Activated naive CD4-positive, alpha-beta T cell treated with Interleukin-2 at 50 U/mL for 16 hours (primary cell): ENCODE measurements at places on chromosomes 16 and 17.

- no peak for DNase-seq
Measured at GRCh38 chr17:58092797-58093385, 9.7 kb downstream of the DYNLL2 start.

- no peak for DNase-seq
Measured at GRCh38 chr16:27214084-27214961, 11.0 kb downstream of the KDM8 start.

DNA sequence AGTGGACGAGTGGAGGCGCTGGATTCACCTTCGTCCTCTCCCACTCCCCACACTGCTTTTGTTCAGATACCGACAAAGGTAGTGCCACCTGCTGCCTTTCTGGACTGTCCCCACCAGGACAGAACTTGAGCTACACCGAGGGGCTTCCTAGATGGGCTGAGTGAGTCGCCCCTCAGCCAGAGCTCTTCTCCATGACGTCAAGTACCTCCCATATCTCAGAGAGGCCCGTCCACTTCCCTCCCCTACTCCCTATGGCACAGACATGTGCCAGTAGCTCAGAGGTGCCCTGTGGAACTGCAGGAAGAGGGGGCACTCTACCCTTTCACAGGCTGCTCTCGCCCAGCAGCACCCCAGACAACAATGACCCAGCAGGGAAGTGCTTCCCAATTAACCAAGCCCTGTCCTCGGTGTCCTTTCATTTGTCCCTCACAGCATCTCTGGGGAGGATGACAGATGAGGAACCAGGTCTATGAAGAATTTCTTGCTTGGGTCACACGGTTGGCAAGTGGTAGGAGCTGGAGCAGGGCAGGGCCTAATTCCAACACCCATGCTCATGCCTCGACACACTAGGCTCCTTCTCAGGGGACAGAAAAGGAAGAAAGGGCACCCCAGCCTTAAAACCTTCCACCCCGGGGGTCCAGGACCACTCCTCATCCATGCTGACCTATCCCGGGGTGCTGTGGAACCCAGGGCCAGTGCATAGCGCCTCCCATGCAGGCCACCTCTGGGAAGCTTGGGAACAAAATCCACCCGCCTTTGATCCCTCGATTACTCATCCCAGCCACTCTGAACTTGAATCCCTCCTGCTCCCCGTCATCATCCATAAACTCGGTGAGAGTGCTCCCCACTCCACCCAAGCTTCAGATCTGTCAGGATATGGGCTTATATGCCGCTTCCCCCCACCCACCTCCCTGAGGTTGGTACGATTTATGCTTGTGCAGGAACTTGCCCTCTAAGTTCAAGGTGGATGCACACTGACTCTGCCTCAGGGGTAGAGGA, 51.7 kb downstream of the WNT3 start:
- no peak for DNase-seq

- no peak for DNase-seq
Measured at GRCh38 chr16:85751698-85752501, 1.0 kb upstream of the C16orf74 start.

DNA sequence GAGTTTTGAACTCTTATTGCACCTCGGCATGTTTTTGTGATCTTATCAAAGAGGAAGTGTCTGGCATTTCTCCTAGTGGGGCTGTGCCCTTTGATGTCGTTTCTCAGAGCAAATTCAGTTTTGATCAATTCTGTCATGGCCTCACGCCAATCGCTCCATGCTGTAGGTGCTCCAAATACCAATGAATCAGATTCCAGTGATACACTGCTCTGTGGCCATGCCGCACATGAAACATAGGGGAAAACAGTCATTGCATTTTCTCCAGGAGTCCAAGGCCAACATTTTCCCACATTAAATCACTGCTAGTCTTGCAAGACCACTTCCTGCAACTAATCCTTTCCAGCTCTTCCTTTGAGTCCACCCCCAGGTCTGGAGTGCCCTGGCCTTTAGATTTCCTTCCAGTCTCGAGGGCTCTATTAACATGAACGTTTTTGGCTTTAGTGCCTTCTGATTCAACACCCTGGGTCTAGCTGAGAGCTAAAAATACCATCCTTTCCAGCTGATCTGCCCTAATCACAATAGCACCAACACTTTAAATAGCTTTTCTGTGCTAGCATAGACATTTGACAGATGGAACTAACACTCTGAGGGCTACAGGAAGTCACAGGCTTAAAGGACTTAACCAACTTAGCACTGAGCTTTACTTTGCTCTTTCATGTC, 18.2 kb upstream of the RASL10B start:
- DNase-seq = no peak

DNA sequence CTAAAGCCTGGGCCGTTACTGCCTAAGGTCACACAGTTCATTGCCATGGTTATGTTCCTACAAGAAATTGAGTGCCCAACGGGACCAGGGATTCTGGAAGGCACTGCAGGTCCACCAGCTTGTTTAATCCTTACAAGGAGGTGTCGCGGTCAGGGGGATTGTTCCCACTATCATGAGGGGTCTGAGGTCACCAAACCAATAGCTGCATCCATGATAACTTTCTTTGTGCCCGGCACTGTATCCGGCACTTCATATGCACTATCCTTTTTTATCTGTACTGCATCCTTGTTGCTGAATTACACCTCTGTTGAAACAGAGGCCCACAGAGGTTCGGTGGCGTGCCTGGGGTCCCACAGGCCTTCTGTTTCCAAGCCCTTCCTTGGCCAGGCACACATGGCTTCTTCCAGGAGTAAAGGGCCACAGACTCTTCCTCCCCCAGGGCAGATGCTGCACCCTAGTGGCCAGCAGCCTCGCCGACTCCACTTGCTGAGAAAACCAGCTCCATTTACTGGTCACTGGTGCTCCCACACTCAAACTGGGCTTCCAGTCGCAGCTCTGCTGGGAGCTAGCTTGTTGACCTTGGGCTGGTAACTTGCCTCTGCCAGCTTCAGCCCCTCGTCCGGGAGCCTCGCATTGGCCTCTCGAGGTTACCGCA, 82.0 kb upstream of the PLCG2 start:
- peak; percentile 50 for DNase-seq

DNA sequence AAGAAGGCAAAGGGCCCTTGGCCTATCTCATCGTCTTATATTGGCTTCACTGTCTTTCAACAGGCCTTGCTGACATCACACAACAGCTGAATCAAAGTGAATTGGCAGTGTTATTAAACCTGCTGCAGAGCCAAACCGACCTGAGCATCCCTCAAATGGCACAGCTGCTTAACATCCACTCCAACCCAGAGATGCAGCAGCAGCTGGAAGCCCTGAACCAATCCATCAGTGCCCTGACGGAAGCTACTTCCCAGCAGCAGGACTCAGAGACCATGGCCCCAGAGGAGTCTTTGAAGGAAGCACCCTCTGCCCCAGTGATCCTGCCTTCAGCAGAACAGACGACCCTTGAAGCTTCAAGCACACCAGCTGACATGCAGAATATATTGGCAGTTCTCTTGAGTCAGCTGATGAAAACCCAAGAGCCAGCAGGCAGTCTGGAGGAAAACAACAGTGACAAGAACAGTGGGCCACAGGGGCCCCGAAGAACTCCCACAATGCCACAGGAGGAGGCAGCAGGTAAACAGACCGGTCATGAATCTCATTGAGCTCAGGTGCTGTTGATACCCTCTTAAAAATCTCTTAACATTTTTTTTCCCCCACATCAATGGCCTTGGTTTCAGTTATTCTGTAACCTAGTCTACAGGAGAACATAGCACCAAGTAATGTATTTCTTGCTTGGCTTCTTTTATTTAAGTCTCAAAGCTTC, 64.7 kb downstream of the CDK12 start:
- no peak for DNase-seq
